ENCODE measurements at places on chromosomes 16 and 17.

GRCh38 chr16:12449374-12449773, 354.3 kb downstream of the CPPED1 start:
- no peak overlapping the region for H3K4me3 ChIP-seq
- DNase-seq = no peak
- H3K27me3 ChIP-seq = no peaks in the 10 kb centered on the region
- H3K4me1 ChIP-seq = no peaks in the 10 kb centered on the region
- H3K27ac ChIP-seq = no peak overlapping the region
- no peaks in the 10 kb centered on the region for H3K36me3 ChIP-seq

- no peaks in the 10 kb centered on the region for H3K27me3 ChIP-seq
- DNase-seq = peak; percentile 60
- peaks cover 2% of the 10 kb centered on the region for H3K4me1 ChIP-seq
- H3K27ac ChIP-seq = peak overlapping the region; percentile 58
- no peaks in the 10 kb centered on the region for H3K36me3 ChIP-seq
These were observed 970 bp downstream of the EPN2 start for GRCh38 chr17:19238167-19238505.

DNA sequence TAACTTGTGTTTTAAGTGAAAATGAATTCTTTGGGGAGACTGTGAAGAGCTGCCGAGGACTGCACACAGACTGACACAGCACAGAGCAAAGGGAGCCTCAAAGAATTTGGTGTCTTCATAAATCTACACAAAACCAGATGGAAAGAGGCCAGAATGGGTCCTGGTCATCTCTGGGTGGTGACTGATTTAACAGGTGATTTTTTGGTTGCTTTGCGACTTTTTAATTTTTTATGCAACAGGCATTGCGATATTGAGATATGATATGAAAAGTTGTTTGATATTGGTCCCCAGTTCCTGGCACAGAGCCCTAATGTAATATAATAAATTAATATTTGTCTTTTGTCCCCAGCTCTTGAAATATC, 12.6 kb upstream of the EIF1 start:
- H3K36me3 ChIP-seq = no peaks in the 10 kb centered on the region
- H3K4me3 ChIP-seq = no peak overlapping the region
- H3K4me1 ChIP-seq = peaks cover 2% of the 10 kb centered on the region
- no peak for DNase-seq

GRCh38 chr17:48489781-48490180, 41.0 kb downstream of the HOXB1 start:
- no peaks in the 10 kb centered on the region for H3K36me3 ChIP-seq
- H3K4me1 ChIP-seq = no peaks in the 10 kb centered on the region
- H3K27me3 ChIP-seq = peaks cover 7% of the 10 kb centered on the region
- no peak for DNase-seq
- H3K4me3 ChIP-seq = no peak overlapping the region
- no peak overlapping the region for H3K27ac ChIP-seq

GRCh38 chr17:79114458-79115301, 40.1 kb downstream of the ENGASE start:
- no peaks in the 10 kb centered on the region for H3K27me3 ChIP-seq
- no peak overlapping the region for H3K4me3 ChIP-seq
- H3K27ac ChIP-seq = no peak overlapping the region
- H3K4me1 ChIP-seq = no peaks in the 10 kb centered on the region
- DNase-seq = peak; percentile 32

GRCh38 chr16:27353853-27354252, 40.1 kb downstream of the IL4R start:
- H3K27ac ChIP-seq = no peak overlapping the region
- no peaks in the 10 kb centered on the region for H3K4me1 ChIP-seq
- peaks cover 1% of the 10 kb centered on the region for H3K36me3 ChIP-seq
- DNase-seq = peak; percentile 48

DNA sequence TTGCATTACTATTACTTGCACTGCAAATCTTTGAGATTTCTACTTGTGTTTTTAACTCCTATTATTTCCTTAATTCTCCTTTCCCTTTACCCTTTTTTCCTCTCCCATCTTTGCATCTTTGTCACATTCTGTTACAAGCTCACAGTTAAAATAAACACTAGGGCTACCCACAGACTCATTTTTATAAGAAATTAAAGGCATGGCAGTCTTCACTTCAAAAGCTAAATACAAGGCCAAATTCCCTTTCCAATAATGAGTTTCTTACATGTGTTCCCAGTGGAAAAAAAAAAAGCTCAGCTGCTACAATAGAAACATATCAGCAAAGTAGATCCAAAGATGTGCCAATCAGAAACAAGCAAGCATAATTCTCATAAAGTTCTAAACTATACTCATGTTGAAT, 3.7 kb upstream of the BRIP1 start:
- no peaks in the 10 kb centered on the region for H3K36me3 ChIP-seq
- H3K27me3 ChIP-seq = no peaks in the 10 kb centered on the region
- no peak overlapping the region for H3K27ac ChIP-seq
- H3K4me1 ChIP-seq = peaks cover 2% of the 10 kb centered on the region
- H3K4me3 ChIP-seq = no peak overlapping the region

DNA sequence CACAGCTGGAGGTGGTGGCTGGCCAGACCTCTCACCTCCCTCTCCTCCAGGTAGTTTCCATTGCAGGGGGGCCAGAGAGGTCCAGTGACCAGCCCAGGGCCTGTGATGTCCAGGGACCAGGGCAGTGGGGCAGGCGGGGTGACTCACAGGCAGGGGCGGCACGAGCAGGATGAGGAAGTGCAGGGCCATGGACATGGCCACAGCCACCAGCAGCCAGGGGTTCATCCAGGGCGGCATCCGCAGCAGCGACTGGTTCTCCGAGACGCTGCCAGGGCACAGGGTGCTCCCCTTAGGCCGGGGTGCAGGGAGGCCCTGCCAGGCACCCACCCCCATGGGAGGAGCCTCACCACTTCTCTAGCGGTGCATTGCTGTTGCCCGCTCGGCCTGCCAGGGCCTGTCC, 12.9 kb upstream of the P2RX1 start:
- no peaks in the 10 kb centered on the region for H3K36me3 ChIP-seq
- DNase-seq = no peak
- no peaks in the 10 kb centered on the region for H3K27me3 ChIP-seq
- no peak overlapping the region for H3K27ac ChIP-seq
- peaks cover 3% of the 10 kb centered on the region for H3K4me1 ChIP-seq

DNA sequence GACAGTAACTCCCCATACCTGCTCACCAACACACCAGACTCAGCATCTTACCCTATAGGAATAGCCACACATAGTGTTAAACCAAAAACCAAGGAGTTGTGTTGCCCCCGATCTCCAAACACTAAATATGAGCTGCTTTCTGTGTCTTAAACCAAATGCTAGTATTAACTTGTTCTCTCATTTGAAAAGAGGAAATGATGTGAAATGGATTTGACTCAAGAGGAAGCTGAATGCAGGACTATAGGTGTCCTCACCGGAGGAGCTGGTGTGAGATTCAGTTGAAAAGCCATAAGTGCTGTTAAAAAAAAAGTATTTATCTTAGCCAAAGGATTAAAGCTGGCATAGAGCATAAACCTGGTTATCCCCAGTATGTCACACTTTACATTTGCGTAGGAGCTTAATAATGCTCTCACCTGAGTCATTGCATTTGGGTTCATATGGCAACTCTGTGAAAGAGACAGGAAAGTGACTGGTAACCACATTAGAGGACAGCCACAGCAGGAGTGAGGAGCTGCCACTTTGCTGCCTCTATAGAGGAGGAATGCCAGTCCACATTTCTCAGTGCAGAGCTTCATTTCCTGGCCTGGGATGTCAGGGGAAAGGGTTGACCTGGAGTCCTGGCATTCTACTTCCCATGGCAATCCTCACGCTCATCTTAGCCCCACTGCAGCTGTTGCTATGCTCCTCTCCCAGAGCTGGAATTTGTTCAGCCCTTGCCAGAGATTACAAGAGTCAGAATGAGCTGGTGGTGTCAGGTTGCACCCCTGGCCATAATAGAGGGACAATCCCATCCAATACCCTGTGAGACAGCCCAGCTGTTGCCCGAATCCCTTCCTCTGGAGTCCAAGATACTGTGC, 143.3 kb upstream of the ANKFN1 start:
- H3K4me1 ChIP-seq = no peaks in the 10 kb centered on the region
- H3K36me3 ChIP-seq = no peaks in the 10 kb centered on the region

DNA sequence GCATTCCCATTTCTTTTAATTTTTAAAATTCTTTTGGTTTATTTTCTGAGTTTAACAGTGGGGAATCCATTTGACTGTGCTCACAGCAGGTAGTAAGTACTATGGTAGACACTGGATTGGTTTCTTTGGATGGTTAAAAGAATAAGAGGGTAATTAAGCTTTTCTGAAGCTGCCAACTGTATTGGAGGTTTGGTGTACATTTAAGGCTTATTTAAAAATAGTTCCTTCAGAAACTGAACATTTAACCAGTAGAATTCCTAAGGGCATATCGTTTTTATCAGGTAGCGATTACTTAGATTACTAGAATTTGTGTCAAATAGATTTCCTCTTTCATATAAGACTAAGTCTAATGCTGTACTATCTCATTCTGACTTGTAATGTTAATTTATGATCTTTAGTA, 162.4 kb downstream of the PPM1E start:
- H3K27me3 ChIP-seq = no peaks in the 10 kb centered on the region
- H3K27ac ChIP-seq = no peak overlapping the region
- no peaks in the 10 kb centered on the region for H3K4me1 ChIP-seq
- no peak overlapping the region for H3K4me3 ChIP-seq
- H3K36me3 ChIP-seq = no peaks in the 10 kb centered on the region

- H3K36me3 ChIP-seq = no peaks in the 10 kb centered on the region
- peaks cover 6% of the 10 kb centered on the region for H3K4me1 ChIP-seq
These were observed 257.5 kb downstream of the SEC14L1 start for GRCh38 chr17:77398274-77398673.

DNA sequence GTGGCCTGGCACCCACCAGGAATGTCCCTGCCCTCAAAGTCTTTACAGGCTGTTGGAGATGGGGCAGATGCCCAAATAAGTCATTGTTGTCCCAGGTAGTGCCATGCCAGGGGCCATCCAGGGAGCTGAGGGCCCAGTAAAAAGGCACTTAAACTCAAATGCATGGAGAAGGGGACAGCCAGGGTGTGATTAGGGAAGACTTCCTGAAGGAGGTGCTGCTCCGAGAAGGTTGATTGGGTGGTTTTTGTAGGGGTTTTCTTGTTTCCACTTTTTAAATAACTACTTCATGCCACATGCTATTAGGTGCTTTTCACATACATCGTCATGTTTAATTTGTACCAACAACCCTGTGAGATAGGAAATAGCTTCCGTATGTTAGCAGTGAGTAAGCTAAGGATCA, 66.9 kb downstream of the RAI1 start:
- H3K4me1 ChIP-seq = peaks cover 13% of the 10 kb centered on the region
- no peaks in the 10 kb centered on the region for H3K27me3 ChIP-seq
- no peaks in the 10 kb centered on the region for H3K36me3 ChIP-seq
- H3K4me3 ChIP-seq = no peak overlapping the region

DNA sequence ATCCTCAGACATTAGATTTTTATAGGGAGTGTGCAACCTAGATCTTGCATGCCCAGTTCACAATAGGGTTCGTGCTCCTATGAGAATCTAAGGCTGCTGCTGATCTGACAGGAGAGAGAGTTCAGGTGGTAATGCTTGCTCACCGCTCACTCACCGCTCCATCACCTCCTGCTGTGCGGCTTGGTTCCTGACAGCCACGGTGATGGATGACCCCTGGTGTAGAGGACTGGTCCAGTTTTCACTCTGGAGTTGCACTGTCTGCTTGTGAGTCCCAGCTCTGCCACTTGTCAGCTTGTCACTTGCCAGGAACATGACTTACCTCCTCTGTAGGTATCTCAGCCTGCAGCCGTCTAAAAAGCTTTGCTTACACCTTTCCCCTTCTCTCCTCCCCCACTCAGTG, 214.6 kb downstream of the SNX29 start:
- no peak overlapping the region for H3K27ac ChIP-seq
- H3K4me1 ChIP-seq = no peaks in the 10 kb centered on the region
- no peaks in the 10 kb centered on the region for H3K27me3 ChIP-seq
- no peak overlapping the region for H3K4me3 ChIP-seq
- H3K36me3 ChIP-seq = no peaks in the 10 kb centered on the region

DNA sequence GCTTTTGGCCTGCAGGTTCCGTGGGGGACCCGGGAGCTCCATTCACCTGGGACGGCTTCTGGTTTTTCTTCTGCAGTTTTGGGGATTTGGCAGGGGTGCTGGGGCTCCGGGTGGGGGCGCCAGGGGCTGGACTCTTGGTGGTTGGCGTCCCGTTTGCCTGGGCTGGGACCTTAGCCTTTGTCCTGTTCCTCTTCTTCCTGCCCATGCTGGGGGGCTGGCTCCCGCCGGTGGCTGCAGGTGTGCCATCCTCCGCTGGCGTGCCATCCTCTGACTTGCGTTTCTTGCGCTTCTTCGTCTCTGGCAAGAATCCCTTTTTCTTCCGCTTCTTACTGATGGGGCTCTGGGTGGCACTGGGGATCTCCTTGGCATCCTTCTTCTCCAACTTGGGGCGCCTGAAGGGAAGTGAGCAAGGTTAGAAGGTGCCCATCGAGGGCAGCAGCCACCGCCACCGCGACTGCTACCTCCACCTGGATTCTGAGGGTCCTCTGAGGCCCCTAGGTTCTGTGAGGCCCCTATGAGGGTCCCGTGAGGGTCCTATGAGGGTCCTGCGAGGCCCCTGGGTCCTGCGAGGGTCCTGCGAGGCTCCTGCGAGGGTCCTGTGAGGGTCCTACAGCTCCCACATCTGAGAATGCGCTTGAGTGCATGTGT, 15.5 kb downstream of the MYBBP1A start:
- H3K4me1 ChIP-seq = peaks cover 3% of the 10 kb centered on the region
- H3K27me3 ChIP-seq = no peaks in the 10 kb centered on the region
- H3K36me3 ChIP-seq = peaks cover 19% of the 10 kb centered on the region
- no peak overlapping the region for H3K4me3 ChIP-seq
- H3K27ac ChIP-seq = no peak overlapping the region
- DNase-seq = no peak

GRCh38 chr17:15885770-15886169, 59.2 kb upstream of the ADORA2B start:
- no peak for DNase-seq
- H3K27ac ChIP-seq = no peak overlapping the region
- no peaks in the 10 kb centered on the region for H3K27me3 ChIP-seq
- H3K36me3 ChIP-seq = no peaks in the 10 kb centered on the region
- H3K4me3 ChIP-seq = no peak overlapping the region
- H3K4me1 ChIP-seq = no peaks in the 10 kb centered on the region

DNA sequence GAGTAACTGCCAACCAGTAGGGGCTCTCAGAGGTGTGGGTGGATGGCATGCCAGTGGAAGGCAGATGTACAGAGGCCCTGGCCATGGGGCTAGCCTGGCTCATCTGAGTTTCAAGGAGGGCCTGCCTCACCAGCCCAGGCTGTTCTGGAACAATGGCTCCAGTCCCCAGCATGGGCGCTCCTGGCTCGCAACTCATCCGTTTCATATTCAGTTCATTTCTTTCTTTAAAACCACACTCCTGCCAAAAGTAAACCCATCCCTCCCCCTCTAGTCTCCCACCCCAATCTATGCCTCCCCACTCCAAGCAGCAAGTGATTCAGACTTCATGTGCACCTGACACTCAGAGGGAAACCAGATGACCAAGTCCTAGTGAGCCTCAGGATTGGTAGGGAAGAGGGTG, 2.4 kb downstream of the CCL13 start:
- DNase-seq = no peak
- no peaks in the 10 kb centered on the region for H3K36me3 ChIP-seq
- no peaks in the 10 kb centered on the region for H3K27me3 ChIP-seq

- no peaks in the 10 kb centered on the region for H3K4me1 ChIP-seq
- no peaks in the 10 kb centered on the region for H3K36me3 ChIP-seq
- peak; percentile 19 for DNase-seq
These were observed 30.1 kb upstream of the DYNLL2 start for GRCh38 chr17:58052945-58053715.

Measured in mesendoderm (in vitro differentiated cells).